ENCODE measurements at places on chromosomes 3 and 15. TPM values are rescaled to one million over a fixed set of nuclear protein-coding genes. Genes with fewer than 3 reads are reported as not detected.

Gene ACOX2
- 3.0 TPM for total RNA-seq

- peak; percentile 66 for DNase-seq
These were observed 2.5 kb downstream of the PRKAR2A start for GRCh38 chr3:48845170-48845569.

- DNase-seq, result no peak
These were observed 324.5 kb downstream of the CNTN4 start for GRCh38 chr3:2423143-2423542.

Gene EPHA6
- not detected for total RNA-seq

Gene MYLK
- 5.2 TPM for total RNA-seq
